ENCODE measurements at places on chromosomes 7 and 10. TPM values are rescaled to one million over a fixed set of nuclear protein-coding genes. Genes with fewer than 3 reads are reported as not detected.

The FAM13C gene
- 0.24 TPM for total RNA-seq

The CWF19L1 gene
- 30.1 TPM for total RNA-seq

The GDF10 gene
- under 0.01 TPM for total RNA-seq

The ZNF117 gene
- 6.5 TPM for total RNA-seq

The TEX36 gene
- not detected for total RNA-seq

The FGFBP3 gene
- total RNA-seq: not detected

The CLDN12 gene
- 62.2 TPM for total RNA-seq

The CRYGN gene
- total RNA-seq: not detected

The TAS2R3 gene
- total RNA-seq: 1.4 TPM

The WNT16 gene
- total RNA-seq: not detected

The LFNG gene
- total RNA-seq: 18.6 TPM

The POLR2J2 gene
- total RNA-seq: 0.43 TPM

The PCGF5 gene
- 27.7 TPM for total RNA-seq

The CLDN3 gene
- not detected for total RNA-seq

The C1GALT1 gene
- 36.7 TPM for total RNA-seq

The GPRIN2 gene
- total RNA-seq: 0.85 TPM
